ENCODE measurements at places on chromosomes 2 and 18. TPM values are rescaled to one million over a fixed set of nuclear protein-coding genes. Genes with fewer than 3 reads are reported as not detected.

Gene MYO7B
- 1.3 TPM for total RNA-seq

Gene VAMP8
- total RNA-seq: 38.2 TPM

Gene CCDC142
- total RNA-seq: 24.1 TPM

Gene IL36RN
- total RNA-seq: not detected

Gene NCKAP5
- 2.1 TPM for total RNA-seq

Gene MROH2A
- total RNA-seq: not detected

Gene UGT1A6
- not detected for total RNA-seq

Gene AP1S3
- total RNA-seq: 26.3 TPM

Gene TACR1
- total RNA-seq: not detected

Gene FSIP2
- under 0.01 TPM for total RNA-seq

Gene GRB14
- under 0.01 TPM for total RNA-seq

Gene SGPP2
- not detected for total RNA-seq

Gene PCARE
- under 0.01 TPM for total RNA-seq

Gene GYPC
- 135 TPM for total RNA-seq

Gene KHK
- total RNA-seq: 3.7 TPM

Gene SULT6B1
- not detected for total RNA-seq

Gene REG3A
- not detected for total RNA-seq

All from melanocyte of skin (primary cell).